ENCODE measurements at places on chromosomes 2 and 18. TPM values are rescaled to one million over a fixed set of nuclear protein-coding genes. Genes with fewer than 3 reads are reported as not detected.

SERPINB13 gene
- not detected for polyA plus RNA-seq

EHD3 gene
- 25.0 TPM for polyA plus RNA-seq

LIPG gene
- polyA plus RNA-seq: 72.7 TPM

NEU4 gene
- polyA plus RNA-seq: 1.6 TPM

GULP1 gene
- 57.6 TPM for polyA plus RNA-seq

ITGB6 gene
- polyA plus RNA-seq: 11.7 TPM

ELOA2 gene
- polyA plus RNA-seq: not detected

TOGARAM2 gene
- polyA plus RNA-seq: 2.0 TPM

PCARE gene
- polyA plus RNA-seq: 0.24 TPM

ALPG gene
- polyA plus RNA-seq: not detected

- no peak for DNase-seq
Observed at GRCh38 chr18:6547476-6547875, 132.8 kb upstream of the L3MBTL4 start.

- no peak for DNase-seq
Observed at GRCh38 chr2:29475499-29475898, 360.3 kb downstream of the CLIP4 start.

GRCh38 chr2:241185961-241186360 lies 2.5 kb upstream of the ANO7 start:
- no peak for DNase-seq

DNA sequence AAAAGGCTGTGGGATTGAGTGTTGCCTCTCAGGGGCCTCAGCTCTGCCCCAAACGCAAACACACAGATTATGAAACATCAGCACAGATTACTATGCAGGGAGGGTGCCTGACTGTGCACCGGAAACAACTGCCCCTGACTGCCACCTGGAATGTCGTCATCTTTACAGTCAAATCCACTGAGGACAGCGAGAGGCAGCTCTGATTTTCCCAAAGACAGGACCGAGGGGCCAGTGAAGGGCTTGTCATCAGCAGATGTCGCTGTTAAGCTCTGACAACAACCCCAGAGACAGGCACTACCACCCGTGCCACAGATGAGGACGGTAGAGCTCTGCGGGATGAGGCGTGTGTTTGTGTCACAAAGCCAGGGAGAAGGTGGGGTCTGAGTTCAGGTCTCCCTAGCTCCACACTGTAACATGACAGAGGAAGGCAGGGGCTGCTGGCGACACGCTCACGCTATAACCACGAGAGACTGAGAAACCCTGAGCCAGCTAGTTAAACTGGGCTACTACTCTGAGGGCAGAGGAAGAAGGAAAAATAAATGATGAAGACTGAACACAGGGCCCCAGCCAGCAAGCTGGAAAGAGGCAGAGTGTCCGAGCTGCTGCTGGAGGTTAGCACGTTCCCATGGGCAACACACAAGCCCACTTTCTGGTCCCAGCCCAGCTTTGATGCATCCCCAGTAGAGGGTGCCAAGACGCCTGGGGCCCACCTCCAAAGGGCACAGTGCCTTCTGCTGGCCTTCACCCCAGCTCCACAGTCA lies 47.0 kb downstream of the PARD6G start:
- no peak for DNase-seq

DNA sequence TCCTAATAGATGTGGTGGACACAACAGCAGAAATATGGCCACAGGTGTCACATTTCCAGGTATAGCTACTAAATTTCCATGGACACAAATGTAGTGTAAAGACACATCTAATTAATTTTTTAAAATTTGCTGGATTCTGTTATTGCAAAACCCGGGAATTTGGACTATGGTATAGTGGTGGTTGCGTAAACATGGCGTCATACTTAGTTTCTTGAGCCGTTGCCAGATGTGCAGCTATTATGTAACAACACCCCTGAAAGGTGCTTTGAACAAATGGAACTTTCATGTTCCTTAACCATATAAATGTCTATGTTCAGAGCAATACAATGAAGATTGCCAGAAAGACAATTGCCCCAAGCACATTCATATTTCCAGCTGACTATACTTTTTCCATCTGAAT lies 85.9 kb downstream of the HRH4 start:
- no peak for DNase-seq

DNA sequence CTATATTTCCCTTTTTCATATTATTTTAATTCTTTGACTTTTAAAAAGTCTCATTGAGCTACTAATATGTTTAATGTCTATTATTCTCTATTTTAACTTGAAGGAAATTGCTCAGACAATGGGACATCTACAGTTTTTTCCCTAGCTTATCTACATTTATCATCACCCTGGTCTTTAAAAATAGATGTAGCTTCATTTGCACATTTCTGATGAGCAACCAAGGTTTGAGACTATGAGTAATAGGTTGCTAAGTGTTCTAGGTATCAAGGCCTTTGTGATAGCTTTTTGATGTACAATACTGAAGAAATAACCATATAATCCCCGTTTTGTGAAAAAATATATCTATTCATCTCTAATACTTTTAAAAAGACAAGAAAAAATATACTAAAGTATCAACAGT lies 47.0 kb downstream of the STAT4 start:
- no peak for DNase-seq

- DNase-seq: no peak
Observed at GRCh38 chr2:21395366-21395765, 271.6 kb downstream of the TDRD15 start.

DNA sequence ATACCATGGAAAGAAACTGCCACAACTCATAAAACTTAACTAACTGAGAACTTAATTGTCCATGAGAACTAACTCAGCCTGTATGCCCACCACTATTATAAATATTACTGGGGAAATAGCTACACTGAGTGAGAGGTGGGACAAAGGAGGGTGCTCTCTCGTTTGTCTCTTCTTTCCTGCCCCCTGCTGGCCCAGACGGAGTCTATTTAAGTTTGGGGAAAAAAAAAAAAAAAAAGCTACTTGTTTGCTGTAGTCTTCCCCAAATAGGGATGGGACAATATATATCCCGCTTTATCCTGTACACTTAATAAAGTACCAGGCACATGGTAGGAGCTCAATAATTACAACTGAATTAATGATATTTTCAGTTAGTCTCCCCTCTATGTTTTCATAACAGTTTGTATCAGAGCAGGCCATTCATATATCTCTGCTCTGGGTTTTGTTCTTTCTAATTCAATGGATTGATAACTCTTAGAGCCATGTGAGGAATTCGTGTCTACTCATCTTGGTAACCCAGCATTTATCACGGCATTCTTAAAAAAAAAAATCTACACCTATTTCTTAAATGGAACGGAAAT lies 647.6 kb upstream of the PKDCC start:
- DNase-seq: no peak

DNA sequence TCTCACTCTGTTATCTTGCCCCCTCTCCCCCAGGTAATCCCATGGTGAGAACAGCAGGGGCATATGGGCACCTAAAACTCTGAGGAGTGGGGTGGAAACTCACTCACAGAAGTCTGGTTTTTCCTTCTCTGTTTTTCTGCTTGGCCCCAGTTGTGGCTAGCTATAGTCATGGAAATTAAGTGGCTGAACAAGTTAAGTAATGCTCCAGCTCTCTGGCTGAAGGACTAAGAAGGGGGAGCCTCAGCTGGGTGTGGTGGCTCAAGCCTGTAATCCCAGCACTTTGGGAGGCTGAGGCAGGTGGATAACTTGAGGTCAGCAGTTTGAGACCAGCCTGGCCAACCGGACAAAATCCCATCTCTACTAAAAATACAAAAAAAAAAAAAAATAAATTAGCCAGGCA lies 261.0 kb downstream of the TPGS2 start:
- no peak for DNase-seq

GRCh38 chr2:239156516-239157265 lies 244.1 kb downstream of the HDAC4 start:
- DNase-seq: no peak

DNA sequence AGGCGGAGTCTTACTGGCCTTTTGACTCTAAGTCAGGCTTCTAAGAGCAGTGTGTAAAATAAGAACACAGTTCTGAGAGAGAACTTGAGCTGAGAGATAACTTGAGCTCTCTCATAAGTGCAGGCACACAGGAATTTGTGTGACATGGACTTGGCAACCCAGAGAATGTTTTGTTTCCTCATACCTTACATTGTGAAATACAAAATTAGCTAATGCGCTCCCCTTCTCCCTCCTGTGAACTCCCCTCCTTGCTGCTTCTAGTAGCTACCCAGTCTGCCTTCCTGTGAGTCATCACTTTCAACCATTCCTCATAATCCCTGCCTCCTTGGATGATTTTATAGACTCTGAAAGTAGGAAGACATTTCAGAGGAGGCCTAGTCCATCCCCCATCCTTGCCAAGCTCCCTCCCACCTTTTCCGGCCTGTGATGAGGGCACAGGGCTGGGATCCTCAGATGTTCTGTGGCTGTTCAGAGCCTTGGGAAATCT lies 22.6 kb downstream of the FER1L5 start:
- no peak for DNase-seq

- no peak for DNase-seq
Observed at GRCh38 chr2:147588191-147588590, 256.6 kb upstream of the ACVR2A start.

GRCh38 chr2:158753641-158754611 lies 41.2 kb upstream of the DAPL1 start:
- DNase-seq: no peak

DNA sequence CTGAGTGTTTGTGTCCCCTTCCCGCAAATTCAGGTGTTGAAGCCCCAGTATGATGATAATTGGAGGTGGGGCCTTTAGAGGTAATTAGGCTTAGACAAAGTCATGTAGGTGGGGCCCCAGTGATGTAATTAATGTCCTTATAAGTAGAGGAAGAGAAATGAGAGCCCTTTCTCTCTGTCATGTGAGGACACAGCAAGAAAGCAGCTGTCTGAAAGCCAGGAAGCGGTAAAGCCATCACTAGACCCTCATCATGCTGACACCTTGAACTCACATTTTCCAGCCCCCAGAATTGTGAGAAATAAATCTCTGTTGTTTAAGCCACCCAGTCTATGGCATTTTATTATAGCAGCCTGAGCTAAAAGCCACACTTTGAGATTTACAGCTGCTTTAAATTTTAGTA lies 1580.0 kb downstream of the LRP1B start:
- DNase-seq: no peak

- DNase-seq: no peak
Observed at GRCh38 chr2:104856086-104856972, 2.4 kb downstream of the POU3F3 start.

GRCh38 chr2:170566138-170566537 lies 149.0 kb upstream of the SP5 start:
- no peak for DNase-seq

DNA sequence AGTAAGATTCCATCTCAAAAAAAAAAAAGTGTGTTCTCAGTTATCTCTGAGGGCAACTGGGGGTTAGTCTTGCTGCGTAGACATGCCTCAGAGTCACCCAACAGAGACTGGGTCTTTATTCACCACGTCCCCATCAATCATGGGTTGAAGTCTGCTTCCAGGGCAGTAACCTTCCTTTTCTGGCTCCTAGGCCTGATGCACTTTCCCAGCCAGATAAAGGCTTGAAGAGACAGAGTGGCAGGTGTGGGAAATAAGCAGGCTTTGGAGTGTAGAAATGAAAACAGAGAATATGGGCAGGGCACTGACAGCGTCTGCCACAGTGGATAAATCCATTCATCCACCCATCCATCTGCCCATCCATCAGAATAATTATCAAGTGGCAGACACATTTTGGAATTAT lies 134.1 kb upstream of the LGALSL start:
- no peak for DNase-seq

DNA sequence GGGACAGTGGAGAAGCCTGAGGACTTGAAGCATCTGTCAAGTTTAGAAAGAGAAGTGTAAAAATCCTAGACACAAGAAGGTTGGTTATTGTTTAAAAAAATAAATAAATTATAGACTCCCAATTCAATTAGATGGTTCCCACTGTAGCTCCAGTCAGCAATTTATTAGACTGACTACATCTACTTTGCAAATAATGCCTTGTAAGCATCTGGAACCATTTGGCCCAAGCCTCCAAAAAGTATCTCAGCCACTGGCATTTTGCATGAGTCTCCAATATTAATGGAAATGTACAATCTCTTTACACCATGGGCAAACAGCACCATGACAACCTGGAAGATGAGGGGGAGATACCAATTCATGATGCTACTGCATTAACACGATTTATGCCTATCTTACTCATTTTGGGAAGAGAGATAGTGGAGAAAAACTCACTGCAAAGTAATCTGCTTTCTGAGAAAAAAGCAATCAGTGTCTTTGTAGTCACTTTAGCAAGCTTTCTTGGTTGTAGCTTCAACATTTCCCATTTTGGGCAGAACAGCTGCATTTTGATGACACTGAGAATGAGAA lies 2.8 kb downstream of the NYAP2 start:
- DNase-seq: no peak

DNA sequence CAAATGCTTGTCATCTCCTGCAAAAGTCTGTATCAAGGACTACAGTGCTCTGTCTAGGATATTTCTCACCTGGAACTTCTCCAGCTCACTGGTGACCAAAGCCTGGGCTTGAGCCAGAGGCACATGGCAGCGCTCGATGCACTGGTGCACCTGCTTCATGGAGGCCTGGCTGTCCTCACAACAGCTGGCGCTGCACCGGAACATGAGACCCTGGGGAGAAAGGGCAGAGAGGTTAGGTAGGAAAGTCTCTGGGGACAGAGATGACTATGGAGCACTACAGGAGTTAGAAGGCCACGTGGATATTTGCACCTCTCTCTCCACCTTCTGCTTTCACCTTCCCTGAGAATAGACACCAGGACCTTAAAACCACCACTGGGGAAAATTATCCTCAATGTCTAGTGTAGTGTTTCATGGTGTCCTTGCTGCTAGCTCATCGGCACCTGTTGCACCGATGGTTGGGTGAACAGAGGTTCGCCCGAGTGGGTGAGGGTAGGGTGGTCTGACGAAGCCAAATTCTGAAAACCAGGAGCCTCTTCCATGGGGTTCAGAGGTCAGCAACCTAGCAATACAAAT lies 1.0 kb downstream of the FAM136A start:
- DNase-seq: no peak

DNA sequence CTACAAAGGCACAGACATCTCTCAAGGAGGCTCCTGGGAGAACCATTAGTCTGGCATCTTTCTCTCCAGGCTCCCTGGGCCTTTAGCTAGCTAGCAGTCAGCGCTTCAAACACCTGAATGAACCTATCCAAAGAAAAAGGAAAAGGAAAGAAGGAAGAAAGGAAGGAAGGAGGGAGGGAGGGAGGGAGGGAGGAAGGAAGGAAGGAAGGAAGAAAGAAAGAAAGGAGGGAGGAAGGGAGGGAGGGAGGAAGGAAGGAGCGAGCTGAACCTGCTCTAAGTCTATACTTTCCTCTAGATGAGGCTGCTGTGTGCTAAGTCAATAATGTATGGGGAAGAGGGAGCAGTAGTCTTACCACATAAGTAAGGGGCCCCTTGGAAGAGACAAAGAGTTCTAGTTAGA lies 5.1 kb upstream of the BCL11A start:
- DNase-seq: no peak

DNA sequence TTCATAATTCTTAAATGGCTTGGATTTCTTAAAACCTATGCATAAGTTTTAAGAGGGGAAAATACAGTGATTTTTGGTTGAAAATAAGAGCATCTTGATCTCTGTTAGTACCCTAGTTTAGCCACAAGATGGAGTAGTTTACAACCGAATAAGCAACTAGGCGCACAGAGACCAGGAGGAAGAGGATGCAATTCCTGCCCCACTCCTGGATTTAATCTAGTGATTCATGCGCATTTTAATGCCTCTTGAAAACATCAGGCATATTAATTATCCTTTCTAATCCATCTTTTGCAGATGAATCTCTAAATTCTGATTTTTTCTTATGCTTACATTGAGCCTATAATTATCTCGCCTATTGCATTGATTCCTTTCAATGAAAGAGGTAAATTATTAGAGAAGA lies 76.7 kb downstream of the MRPS9 start:
- DNase-seq: no peak

All from left renal cortex interstitium (tissue), 4 donors.